ENCODE measurements at places on chromosomes 7 and 10. TPM values are rescaled to one million over a fixed set of nuclear protein-coding genes. Genes with fewer than 3 reads are reported as not detected.

The ARMC3 gene
- polyA plus RNA-seq: not detected

The PPP1R9A gene
- polyA plus RNA-seq: 2.4 TPM

The PRKAR2B gene
- polyA plus RNA-seq: 24.2 TPM

The OR2A5 gene
- polyA plus RNA-seq: not detected

The CCDC126 gene
- polyA plus RNA-seq: 7.1 TPM

The SLC29A3 gene
- polyA plus RNA-seq: 16.6 TPM

Measured in ovary (tissue), 10 donors.